Stimulated activated CD8-positive, alpha-beta memory T cell treated with anti-CD3 and anti-CD28 coated beads, Interleukin-4, amount 100 ng/mL, for 1 hour (primary cell): ENCODE measurements at places on chromosomes 11 and 22.

DNA sequence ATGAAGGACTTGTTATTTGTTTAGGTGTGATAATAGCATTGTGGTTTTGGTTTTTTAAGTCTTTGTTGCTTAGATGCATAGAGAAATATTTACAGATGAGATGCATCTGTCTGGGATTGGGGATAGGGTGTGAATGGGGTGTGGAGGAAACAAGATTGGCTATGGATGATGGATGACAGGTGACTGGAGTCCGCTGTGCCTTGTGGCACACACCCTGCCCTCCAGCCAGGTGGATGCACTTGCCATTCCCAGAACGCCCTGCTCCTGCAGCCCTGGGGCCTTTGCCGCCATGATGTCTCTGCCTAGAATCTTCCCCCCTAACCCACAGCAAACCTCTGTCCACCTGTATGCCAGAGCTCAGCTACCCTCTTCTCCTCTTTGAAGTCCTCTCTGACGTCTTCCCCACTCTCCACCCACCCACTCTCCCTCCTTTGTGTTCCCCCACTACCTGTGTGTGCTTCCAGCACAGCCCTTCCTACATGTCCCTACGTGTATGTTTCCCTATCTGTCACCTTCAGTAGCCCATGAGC is 54.7 kb downstream of the WNT11 start:
- DNase-seq = no peak

DNA sequence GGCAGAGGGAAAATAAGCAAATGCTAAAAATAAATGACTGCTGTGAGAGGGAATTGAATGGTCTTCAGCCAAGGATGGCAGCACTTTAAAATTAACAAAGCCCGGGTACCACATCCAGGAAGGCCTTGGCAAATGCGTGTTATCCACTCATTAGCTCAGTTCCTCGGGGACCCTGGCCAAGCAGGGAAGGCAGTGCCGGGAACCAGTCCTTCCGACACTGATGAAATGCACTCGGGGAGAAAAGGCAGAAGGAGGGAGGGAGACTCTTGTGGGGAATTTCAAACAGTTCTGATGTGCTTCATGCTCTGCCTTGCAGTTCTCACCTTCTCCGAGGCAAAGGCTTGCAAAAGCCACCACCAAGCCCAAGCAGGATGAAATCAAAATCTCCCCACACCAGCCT is 38.3 kb downstream of the CLPB start:
- no peak for DNase-seq

- DNase-seq = no peak
These were observed 9.0 kb upstream of the PLAAT2 start for GRCh38 chr11:63572026-63572688.

DNA sequence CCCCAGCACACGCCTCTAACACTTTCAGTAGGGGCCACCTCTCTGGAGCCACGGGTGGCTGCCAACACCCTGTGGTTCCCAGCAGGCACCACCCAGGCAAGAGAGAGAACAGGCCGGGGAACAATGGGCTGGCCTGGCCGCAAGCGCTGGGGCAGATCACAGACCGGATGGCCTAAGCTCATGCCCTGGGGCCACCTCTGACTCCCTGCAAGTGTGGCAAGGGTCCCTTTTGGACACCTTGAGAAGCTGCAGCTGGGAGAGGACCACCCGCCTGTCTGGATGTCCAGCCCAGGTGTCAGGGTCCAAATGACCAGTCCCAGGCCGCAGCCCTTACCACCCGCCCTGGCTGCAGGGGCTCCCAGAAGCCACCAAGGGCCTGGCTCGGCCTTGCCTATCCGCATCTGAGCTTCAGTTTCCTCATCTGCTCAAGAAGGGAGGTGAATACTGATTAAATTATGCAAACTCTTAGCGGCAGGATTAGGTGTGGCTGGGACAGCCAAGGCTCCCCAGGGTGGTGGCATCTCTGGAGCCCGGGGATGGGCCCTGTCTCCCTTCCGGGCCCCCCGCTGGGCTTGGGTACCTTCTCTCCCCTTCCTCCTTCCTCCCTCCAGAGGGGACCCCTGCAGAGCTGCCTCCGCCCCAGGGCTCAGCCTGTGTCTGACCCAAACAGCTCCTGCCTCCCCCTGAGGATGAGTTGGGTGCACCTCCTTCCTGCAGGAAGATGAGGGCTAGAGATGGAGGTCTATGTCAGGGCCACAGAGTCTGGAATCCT is 785 bp upstream of the SUSD2 start:
- DNase-seq = no peak

DNA sequence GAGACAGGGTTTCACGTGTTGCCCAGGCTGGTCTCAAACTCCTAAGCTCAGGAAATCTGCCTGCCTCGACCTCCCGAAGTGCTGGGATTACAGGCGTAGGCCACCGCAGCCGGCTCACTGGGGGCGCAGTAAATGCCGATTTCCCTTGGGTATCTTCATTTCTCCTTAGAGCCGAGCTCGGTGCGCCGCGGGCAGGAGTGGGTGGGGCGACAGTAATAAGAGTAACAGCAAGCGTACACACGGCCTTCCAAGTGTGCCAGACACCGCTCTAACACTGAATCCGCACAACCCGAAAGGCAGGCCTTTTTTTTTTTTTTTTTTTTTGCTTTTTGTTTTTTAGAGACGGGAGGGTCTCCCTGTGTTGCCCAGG is 500 bp upstream of the ADSL start:
- DNase-seq = no peak

DNA sequence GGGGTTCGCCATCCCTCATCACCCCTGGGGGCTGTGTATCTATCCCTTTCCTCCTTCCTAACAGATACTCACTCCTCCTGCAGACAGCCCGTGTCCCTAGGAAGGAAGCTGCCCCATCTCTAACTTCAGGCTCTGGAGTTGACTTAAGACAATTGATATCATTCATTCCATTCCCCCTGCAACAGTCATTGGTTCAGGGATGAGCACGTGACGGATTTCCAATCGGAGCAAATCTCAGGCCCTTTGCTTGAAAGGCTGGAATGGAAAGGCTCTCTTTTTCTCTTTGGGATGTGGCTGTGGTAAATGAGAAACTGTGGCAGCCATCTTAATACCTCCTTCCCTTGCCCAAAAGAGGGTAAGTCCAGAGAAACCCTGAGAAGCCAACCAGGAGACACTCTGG is 5.0 kb upstream of the SCUBE2 start:
- DNase-seq = no peak

DNA sequence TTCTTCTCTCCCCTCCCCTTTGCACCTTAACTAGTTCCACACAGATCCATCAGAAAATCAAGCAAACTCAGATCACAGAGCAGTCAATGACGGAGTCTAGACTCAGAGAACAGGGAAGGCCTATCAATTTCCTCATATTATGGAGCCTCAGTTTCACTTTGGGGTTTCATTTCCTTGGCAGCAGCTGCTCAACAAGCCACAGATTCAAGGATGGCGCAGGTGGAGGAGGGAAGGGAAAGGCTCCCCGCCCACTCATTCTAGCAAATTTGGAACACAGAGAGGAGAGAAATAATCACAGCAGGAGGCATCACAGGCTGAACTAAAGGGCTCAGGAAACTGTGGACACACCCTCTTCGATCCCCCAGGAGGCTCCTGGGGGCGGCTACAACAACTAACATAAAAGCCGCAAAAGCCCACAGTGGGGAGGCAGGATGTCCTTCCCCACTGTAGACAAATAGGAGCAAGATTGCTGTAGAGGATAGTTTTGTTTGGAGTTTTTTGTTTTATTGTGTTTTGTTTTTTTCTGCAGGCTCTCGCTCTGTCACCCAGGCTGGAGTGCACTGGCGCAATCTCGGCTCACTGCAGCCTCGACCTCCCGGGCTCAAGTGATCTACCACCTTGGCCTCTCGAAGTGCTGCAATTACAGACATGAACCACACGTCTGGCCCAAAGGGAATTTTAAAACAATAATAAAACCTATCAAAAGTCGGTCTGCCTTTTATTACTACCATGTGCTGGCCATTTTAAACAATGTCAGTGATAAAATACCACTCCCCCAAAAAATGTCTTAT is 3.4 kb downstream of the PLAAT3 start:
- DNase-seq = no peak

- DNase-seq = no peak
These were observed 309.3 kb downstream of the SOX6 start for GRCh38 chr11:16047073-16047472.

GRCh38 chr11:64629796-64630562 is 39.0 kb downstream of the SLC22A12 start:
- no peak for DNase-seq

GRCh38 chr22:43858156-43858895 is 4.0 kb downstream of the SULT4A1 start:
- DNase-seq = no peak
